ENCODE measurements at places on chromosomes 3 and 15.
A peak's percentile ranks its signal among the peaks of the same experiment; 100 is the strongest.

DNA sequence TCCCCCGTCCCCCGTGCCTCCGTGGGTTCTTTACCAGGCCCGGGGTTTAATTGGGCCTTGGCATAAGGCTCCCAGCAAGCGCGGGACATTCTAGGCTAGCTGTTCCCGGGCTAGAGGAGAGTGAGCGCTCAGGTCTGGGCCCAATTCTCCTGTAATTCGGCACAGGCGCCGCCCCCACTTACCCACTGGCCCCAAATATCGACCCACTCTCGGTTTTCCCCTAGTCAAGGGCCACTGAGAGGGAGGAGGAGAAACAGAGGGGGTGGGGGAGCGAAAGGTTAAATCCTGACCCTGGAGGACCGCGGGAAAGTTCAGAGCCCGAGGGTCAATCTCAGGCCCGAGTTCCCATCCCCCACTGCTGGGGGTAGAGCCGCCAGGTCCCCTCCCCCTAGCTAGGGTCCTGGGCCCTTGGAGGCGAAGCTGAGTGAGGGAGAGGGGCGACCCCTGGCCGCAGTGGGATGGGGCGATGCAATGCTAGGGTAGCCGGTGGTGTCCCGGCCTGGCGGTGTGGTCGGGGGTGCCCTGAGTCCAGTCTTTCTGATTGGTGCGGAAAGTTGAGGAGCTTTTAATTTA lies 8.5 kb upstream of the ONECUT1 start:
- no peak for ATAC-seq

DNA sequence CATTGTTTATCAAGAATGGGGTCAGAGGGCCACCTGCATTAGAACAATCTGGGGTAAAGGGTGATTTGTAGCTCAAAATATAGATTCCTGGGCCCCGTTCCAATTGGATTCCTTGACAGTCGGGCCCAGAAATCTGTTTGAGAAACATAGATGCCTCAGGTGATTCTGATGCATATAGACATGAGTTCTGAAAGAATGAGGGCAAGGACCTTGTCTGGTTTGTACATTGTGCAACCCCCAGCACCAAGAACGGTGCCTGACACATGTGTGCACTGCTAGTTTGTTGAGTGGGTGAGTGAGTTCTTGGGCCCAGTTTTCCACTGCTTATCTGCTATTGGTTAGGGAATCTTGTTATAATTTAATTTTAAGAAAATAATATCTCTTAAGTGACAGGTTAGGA lies 16.6 kb downstream of the CRYBG3 start:
- ATAC-seq = no peak

DNA sequence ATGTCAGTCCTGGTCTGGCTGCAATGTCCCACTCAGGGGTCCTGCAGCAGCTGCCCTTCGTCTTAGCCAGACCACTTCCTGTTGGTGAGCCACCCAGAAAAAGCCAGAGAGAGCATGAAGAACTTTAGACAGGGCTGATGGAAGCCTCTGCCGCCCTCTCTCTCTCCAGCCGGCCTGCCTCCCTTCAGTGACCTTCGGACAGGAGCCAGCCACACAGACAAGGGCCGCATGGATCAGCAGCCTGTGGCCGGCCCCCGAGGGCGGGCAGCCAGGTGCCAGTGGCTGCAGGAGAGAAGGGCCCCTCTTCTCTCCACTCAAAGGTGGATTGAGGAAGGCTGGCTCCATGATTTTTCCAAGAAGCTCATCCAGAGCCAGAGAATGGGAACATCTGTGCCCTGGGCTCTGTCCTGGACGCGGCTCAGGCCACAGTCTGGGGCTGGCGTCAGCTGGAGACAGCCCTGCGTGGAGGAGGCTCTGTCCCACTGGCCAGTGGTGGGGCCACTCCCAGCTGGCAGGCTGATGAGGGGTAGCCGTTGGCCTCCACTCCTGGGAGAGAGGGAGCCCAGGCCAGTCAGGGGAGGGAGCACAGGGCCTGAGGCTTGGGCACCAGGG lies 42.9 kb downstream of the ISG20 start:
- peak; percentile 9 for ATAC-seq

- no peak for ATAC-seq
Measured at GRCh38 chr3:71854706-71855105, 69.8 kb upstream of the PROK2 start.

- no peak for ATAC-seq
Measured at GRCh38 chr3:39803956-39804355, 5.5 kb upstream of the MYRIP start.

GRCh38 chr3:159796226-159796625 lies 192.4 kb upstream of the IL12A start:
- no peak for ATAC-seq

Measured in stimulated activated memory B cell treated with anti-CD40 and anti-IgM and Interleukin-4, amounts not matched to agents 10 μg/mL and 1 μg/mL and 100 μg/mL, for 72 hours (primary cell).